ENCODE measurements at places on chromosomes 7 and 10. TPM values are rescaled to one million over a fixed set of nuclear protein-coding genes. Genes with fewer than 3 reads are reported as not detected.

Gene RBP3
- total RNA-seq, result not detected

Gene PRF1
- not detected for total RNA-seq

Gene TMEM120A
- 18.6 TPM for total RNA-seq

Gene GRID2IP
- total RNA-seq, result not detected

Gene PILRA
- total RNA-seq, result 2.5 TPM

Gene TAS2R41
- total RNA-seq, result not detected

- DNase-seq, result no peak
These were observed 318.6 kb upstream of the PHF14 start for GRCh38 chr7:10655031-10655430.

DNA sequence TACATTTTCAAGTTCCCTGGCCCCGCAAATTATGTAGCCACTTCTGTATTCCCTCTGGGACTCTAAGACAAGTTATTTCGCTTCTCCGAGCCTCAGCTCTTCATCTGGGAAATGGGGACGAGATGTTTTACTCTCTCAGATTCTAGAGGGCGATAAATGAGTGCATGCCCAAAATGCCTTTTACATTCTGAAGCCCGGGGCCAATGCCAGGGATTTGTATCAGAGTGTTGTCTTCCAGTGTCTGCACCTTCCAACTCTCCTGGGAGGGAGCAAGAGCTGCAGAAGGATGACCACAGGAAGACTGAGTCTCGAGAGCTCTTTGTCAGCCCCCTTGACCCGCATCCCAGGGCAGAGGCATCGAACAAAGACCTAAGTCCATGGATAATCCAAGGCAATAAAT is 39.9 kb downstream of the BUB3 start:
- no peak for DNase-seq

- DNase-seq, result no peak
These were observed 86.5 kb downstream of the LSM5 start for GRCh38 chr7:32403463-32404229.

DNA sequence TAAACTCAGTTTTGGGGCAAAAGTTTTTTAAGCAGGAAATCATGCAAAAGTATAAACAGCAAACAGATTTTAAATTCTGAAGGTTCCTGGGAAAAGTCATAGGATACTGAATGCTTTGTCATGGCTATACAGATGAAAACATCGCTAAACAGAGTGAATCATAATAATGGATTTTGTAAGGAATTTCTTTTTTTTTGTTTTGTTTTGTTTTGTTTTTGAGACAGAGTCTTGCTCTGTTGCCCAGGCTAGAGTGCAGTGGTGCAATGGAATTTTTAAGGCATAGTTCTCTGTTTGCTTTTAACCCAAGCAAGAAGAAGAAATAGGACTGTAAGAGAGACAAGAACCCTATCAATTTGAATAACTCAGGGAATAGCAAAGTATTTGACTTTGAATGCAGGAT is 285.3 kb downstream of the NRG3 start:
- no peak for DNase-seq

DNA sequence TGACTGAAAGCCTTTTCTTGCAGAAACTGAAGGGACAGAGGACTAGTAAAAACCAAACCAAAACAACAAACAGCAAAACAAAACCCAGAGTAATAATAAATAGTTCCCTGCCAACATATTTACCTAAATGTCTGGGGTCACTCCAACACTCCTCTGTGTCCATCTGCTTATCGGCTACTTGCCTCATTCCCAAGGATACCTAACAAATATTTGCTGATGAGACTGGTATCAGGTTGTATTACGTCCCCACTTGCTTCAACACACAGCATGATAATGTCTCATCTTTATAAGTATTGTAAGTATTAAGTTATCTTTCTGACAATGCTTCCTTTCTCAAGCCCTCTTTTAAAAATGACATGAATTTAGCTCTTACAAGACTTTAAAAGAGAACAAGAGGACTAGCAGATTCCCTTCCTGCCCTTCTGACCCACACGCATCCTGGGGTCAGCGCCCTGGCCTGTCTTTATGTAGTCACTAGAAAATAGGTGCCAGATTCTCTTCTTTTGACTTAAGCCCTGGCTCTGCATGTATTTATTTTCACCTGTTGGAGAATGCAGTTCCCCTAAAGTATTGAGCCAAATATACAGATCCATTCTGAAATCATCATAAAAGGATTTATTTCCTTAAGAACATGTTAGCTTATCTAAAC is 110.2 kb downstream of the SEM1 start:
- DNase-seq, result no peak

- DNase-seq, result no peak
These were observed 9.2 kb upstream of the CAV2 start for GRCh38 chr7:116490351-116490750.

DNA sequence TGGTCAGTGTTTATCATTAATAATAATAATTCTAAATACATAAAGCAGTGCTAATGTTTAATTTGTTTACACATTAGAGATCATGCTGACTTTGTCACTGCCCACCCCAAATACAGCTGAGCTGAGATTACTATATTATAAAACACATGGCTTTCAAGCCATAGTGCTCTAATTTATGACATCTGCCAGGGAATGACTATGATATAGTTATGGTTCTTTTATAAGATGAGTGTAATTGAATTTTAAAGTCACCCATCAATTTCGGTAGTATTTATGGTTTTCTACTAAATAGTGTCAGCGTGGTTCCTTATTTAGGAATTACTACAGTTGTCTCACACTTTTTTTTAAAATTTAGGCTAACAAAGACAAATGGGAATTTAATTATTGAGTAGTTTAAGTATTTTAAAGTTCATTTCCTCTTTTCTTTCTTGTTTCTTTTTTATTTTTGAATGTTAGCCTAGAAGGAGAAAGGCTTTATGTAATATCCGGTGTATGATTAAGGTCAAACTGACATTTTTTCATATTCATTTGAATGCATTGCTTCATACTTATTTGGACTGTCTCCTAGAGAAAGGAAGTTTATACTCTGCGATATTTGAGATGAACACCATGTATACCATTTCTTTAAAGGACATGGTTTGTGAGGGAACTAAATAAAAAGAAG is 3.9 kb downstream of the CDK14 start:
- no peak for DNase-seq

- no peak for DNase-seq
These were observed 171.2 kb downstream of the EBF3 start for GRCh38 chr10:129792864-129793263.

DNA sequence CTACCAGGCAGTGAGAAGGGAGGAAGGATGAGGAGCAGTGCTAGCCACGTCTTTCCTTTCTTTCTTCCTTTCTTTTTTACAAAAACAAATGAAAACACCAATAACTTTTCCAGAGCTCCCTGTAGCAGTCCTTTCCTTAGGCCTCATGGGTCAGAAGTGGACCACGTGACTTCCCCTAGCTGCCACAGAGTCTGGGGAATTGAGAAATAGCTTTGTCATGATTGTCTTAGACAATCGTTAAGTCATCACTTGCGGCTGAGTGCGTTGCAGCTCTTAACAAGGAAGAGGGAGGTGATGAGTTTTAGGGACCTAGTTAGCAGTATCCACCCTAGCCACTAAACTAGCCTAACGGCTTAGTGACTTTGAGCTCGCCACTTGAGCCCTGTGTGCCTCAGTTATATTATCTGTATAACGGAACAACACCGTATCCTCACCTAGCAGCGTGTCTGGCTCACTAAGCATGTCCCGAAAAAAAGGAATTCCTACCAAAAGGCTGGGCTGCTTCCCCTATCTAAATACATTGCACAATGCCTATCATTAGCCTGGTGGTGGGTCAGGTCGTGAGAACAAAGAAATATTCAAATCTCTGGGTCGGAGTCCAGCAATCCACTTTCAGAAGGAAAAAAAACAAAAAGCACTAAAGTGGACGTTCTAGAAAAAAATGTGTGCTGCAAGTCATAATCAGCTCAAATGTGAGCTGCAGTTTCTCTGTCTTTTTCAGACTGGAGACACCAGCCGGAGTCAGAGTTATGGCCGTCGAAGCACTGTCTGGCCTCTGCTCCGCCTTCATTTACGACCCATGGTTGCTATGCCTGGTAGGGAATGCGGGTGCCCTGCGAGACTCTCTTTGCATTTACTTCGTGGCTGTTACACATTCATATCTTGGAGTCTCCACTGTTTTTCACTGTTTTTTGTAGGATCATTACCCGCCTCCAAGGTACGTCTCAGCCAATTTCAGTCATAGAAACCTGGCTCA is 338.5 kb upstream of the FOXK1 start:
- no peak for DNase-seq

DNA sequence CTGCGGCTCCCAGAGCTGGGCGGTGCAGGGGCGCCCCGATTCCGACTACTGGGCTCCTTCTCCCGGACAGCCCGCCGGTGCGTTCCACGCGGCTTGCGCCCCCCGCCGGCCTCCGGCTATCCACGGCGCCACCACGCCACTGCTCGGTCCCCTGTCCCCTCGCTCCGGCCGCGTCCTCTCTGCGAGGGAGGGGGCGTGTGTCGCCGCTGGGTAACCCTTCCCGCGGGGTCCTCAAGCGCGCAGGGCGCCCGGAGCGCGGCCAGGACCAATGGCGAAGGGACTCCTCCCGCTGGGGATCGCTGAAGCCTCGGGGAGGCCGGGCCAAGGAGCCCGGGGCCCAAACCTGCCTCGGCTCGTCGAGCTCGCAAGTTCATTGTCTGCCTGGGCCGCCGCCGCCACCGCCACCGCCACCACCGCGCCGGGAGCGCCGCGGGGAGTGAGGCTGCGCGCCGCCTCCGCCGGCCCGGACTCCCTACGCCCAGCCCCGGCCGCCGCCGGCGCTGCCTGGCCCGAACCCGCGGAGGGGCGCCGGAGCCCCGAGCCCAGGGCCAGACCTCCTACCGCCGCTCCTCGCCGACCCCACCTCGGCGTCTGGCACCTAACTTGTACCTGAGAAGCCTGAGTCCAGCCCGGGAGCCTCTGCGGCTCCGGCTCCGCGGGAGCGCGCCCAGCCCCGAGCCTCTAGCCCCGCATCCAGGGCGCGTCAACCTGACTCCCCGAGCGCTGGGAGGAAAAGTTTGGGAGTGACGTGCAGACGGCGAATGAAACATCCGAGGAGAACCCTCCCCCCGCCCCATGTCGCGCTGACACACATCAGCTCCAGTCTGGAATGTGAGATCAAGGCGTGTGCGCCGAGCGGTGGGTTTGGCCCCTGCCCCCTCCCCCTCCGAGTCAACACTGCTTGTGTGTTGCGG is at the start of gene CHST15:
Gene CHST15, minus strand, starts transcription at position 739 of the 914 bp plus-strand sequence. CDS start 47,386 bp downstream, outside the sequence.
- no peak for DNase-seq

GRCh38 chr7:143193880-143194279 is 10.7 kb downstream of the TAS2R39 start:
- no peak for DNase-seq
